SHP77 (cell line): ENCODE measurements at places on chromosomes 7 and 10.

- no peak for DNase-seq
These were observed 40.2 kb downstream of the PKD1L1 start for GRCh38 chr7:47907981-47908616.

DNA sequence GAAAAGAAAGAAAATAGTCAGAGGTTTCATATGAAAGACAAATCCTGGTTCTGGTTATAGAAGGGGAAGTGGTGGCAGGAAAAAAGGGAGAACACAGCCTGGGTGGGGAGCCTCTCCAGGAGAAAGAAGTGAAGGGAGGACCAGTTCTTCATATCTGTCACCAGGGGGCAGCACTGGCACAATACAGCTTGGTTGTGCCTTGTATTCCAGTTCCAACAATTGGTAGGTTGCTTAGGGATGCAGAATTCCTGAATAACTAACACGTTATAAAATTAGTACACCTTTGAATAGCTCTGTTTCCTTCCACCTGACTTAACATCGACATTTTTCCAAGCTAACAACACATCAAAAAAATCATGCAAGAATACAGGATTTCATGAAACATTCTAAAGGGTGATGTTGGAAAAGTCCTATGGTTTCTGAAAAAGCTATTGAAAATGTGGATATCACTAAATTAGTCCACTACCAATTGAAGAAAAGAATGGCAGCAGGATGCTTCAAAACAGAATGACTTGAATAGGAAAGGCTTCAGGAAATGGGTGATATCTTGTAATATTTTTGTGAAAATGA, 52.9 kb downstream of the CYP26A1 start:
- DNase-seq, result no peak

- DNase-seq, result no peak
These were observed 210.3 kb downstream of the ACTR3B start for GRCh38 chr7:152969839-152970238.

- no peak for DNase-seq
These were observed 66.8 kb downstream of the MAD1L1 start for GRCh38 chr7:2165610-2166594.

DNA sequence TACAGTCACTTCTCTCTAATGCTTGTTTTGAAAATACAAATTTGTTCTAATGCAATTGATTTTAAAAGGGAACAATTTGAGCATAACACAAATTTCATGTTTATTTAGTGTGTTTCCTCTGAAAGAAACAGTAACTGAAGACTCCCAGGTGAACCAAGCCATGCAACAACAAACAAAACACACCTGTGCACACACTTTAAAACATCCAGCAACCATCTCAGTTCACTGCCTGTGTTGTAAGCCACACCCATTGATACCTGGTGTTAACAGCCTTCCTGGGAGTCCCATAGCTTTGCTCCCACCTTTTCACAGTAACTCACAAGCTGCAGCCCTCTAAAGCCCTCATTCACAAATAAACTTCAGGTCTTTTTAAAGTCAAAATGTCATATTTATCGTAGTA, 89.3 kb downstream of the DOCK4 start:
- DNase-seq, result no peak

DNA sequence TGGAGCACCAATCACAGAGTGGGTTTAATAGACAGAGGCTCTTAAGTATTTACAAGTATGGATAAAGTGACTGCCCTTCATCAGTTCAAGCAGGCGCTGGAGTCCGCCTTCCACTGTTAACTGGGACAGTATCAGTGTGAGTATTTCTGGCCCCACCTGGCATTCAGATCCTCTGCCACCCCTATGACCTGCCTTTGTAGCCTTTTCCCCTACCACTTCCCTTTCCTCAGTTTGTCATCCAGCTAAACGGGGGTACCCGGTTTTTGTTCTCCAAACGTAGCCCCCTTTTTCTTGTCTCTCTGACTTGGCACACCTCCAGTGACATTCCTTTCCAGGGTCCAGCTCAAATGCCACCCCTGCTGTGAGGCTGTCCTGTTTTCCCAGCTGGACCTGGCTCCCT, 134.4 kb downstream of the SNX10 start:
- no peak for DNase-seq

DNA sequence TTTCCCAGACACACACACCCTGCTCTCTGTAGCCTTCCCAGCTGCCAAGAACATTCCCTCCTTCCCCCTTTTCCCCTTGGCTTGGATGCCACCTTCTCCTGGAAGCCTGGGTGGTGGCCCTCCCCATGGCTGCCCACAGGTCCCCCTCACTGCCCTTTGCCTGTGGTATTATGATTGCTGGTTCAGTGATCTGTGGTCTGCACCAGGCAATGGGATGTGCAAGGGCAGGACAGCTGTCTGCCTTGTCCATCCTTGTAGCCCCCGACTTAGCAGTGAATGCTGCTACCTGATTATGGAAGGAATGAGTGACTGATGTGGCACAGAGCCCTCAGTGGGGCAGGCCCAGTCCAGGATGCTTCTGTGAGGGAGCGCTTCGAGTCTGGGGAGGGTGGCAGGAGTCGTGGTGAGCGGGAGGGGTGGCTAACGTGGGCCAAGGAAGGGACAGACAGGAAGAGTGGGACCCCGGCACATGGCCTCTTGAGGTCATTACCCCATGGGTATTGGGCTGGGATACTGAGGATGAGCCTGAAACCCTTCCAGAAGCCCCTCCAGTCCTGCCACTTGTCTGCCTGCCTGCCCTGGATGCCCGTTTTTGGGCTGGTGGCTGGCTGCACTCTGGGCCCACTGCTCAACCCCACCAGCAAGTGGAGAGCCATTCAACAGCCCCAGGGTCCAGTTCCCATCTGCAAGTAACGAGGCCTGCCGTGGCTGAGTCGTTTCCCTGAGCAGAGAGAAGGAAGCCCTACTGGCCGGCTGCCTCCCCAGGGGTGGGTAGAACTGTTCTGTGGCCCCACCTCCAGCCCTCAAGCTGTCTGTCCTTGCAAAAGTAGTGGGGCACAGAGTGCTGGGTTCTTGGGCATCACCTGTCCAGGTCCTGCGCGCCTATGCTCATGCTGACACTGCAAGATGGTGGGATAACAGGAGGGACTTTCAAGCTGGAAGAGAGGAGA, 8.8 kb downstream of the CHST3 start:
- DNase-seq, result no peak

DNA sequence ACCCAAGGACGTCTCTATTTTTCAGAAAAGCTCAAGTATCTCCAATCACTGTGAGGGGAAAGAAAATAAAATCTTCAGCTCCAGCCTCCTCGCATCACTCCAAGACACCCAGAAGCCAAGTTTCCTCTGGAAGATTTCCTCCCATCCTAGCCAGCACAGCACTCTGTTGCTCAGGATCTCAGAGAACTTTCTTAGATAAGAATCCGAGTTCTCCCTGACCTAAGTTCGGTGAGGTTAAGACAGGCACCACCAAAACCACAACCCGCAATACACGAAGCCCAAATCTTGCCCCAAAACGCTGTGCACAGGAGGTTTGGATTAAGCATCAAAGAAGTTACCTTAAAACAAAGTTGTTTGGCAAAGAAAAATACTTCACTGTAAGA, 4.2 kb downstream of the FAM53B start:
- DNase-seq, result no peak

DNA sequence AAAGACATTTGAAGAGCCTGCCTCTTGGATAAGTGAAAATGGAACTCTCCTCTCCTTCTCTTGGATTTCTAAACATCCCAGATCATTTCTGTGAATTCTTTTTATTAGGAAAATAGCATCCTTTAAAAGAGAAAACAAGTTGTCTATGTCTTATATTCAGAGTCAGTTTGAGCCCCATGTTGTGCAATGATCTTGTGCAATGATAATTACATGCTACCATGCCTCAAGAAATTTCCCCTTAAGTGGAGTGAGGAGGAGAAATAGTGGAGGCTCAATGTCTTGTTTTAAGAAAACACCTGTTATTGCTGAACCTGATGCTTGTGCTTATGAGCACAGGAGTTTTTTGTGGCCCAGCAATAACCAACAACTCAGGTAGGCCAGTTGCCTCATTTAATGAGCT, 103.6 kb downstream of the NPSR1 start:
- DNase-seq, result no peak

GRCh38 chr10:30536578-30536977, 93.0 kb downstream of the LYZL2 start:
- no peak for DNase-seq

DNA sequence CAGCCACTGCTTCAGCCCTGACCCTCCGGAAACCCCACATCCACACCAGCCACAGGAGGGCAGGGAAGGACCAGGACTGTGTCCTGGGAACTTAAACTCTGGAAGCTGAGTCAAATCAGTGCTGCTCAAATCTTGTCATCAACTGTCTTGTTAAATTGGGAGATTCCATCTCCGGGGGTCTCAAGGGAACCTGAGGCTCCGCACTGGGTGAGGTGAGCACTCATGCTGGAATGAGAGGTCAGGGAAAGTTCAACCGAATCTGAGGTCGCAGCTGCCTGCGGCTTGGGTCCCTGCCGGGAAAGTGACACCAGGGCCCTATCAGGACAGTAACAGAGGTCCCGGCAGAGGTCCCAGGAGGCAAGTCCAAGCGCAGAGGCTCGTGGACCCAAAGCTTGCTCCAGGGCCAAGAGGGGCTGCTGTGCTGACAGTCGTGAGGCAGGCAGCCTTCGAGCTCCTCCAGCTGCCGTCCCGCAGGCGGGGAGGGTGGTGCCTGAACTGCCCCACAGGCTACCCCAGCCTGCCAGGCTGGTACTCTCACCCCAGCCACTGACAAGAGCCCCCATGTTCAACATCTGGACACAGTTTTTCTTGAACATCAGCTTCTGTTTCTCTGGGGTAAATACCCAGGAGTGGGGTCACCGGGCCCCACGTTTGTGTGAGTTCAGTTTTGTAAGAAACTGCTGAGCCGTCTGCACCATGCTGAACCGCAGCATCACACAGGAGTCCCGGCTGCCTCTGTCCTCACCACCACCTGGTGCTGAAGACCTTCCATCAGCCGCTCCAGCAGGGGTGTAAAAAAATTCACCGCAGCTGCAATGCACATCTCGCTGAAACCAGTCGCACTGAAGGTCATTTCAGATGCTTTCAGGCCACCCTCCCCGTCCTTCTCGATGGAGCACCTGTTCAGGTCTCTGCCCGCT, 101.0 kb downstream of the DIP2C start:
- no peak for DNase-seq

GRCh38 chr7:2030475-2031450, 202.0 kb downstream of the MAD1L1 start:
- DNase-seq, result no peak

DNA sequence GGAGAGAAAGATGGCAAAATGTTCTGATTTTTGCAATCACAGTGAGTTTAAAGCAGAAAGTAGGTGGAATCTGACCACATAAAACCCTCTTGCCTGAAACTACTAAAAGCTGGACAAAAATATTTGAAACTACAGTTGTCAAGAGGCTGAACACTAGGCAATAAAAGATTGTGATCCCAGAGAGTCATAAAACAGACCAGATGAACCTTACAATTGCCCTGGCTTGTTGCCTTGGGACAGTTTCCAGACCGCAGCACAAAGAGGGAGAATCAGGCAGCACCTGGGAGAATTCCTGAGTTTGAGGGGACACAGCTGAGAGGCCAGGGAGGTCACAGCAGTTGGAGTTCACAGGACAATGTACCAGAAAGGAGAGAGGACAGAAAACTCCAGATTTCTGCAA, 107.3 kb upstream of the NANOS1 start:
- no peak for DNase-seq

DNA sequence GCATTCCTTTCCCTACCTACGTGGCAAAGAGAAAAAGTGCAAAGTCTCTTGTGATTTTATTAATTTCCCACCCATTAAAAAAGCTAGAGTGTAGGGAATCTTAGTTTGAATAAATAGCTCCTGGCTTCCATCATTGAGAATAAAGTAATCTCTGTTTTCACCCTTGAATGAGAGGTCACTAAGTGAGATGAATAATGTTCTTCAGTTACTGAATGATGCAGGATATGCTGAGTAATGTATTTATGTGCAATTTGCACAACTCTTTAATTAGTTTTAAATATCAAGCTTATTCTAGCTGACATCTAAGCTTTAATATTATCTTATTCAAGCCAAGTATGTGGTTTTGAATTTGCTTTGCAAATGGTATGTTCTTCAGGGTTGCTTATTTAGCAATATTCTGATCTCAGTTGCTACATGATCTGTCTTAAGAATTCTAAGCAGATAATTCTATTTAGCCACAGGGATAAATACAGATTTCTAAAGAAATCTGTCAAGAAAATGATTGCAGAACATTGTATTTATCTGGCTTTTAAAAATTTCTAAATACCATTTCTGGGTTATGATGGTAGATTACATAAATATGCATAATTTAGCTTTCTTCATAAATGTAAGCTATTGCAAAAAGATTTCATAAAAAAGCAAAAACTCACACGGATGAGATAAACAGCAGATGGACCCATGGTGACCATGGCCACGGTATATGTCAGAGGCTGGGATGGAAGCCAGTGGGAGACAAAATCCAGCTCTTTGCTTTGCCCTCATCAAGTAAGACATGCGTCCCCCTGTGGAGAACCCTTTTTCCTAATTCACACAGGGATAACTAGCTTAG, 141.0 kb downstream of the MACC1 start:
- DNase-seq, result no peak

GRCh38 chr7:95725205-95725604, 47.1 kb upstream of the DYNC1I1 start:
- DNase-seq, result peak; percentile 22

DNA sequence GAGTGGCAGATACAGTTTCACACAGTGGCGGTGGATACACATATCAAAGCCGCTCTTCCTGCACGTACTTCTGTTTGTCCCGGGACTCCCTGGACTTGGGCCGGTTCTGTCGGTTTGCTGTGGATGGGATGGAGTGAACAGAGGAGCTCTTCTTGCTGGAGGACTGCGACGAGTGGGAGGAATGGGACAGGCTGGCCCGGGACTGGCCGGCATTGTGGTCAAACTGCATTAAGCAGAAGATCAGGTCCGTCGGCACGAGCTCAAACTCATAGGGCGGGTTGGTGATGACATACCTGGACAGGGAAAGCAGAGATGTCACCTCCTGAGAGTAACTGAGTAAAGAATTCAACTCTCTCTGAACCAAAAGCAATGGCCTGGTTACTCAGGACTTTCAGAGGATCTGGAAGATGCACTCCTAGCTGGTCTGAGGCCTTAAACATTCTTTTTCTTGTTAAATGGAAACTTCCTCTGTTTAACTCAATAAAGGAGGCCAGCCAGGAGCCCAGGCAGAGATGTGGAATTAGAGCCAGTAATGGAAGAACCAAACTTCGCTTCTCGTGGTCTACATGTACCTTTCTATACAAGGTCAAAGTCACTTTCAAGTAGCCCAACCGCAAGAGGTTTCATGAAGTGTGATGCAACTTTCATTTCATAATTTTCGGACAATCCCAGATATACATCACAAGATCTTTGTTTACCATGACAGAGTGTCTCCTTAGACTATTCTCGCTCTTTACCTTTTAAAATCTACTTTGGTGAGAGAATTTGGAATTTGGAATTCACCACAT, 750.2 kb downstream of the KCNMA1 start:
- DNase-seq, result no peak

DNA sequence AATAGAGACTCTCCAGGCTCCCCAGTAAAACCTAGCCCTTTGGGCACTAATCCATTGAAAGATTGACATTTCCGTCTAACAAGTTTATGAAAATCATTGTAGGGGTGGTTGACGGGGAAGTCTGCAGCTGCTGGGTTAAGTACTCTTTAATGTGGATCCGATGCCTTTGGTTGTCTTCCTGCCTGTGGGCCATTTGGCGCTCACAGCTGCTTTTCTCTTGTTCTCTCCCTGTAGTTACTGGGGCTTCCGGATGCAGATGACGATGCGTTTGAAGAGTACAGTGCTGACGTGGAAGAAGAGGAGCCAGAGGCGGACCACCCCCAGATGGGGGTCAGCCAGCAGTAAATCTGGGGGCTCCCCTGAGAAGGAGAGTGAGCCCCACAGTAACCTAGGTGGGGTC, 22.4 kb downstream of the MTURN start:
- no peak for DNase-seq
